ENCODE measurements at places on chromosomes 13 and 19. TPM values are rescaled to one million over a fixed set of nuclear protein-coding genes. Genes with fewer than 3 reads are reported as not detected.

Gene ZNF729
- total RNA-seq: not detected

Gene SIGLECL1
- not detected for total RNA-seq

Gene ZNF99
- total RNA-seq: not detected

Gene LRRC8E
- 1.1 TPM for total RNA-seq

Gene HCST
- 0.38 TPM for total RNA-seq

Gene S1PR5
- total RNA-seq: not detected

Gene CFD
- 2.2 TPM for total RNA-seq

Gene PSG3
- total RNA-seq: 0.13 TPM

Gene PSMC4
- total RNA-seq: 79.2 TPM

Gene ANGPTL8
- not detected for total RNA-seq

Gene PLEKHF1
- 4.8 TPM for total RNA-seq

Gene KLK14
- total RNA-seq: not detected

Gene SUGT1
- 26.3 TPM for total RNA-seq

Gene ANKRD10
- 50.6 TPM for total RNA-seq

Gene ZNF497
- 0.89 TPM for total RNA-seq

Gene KCNJ14
- 0.13 TPM for total RNA-seq

Gene CLEC17A
- total RNA-seq: not detected

Gene NALCN
- 21.6 TPM for total RNA-seq

Gene RNF17
- not detected for total RNA-seq

Gene SERP2
- total RNA-seq: 2.1 TPM

Gene ACP5
- total RNA-seq: 0.26 TPM

Gene RGS9BP
- 0.89 TPM for total RNA-seq

Gene CEACAM21
- 17.7 TPM for total RNA-seq

Gene SHANK1
- total RNA-seq: under 0.01 TPM

Gene FBN3
- total RNA-seq: not detected

Gene PDX1
- total RNA-seq: not detected

Gene KLHL1
- total RNA-seq: not detected

Gene ZNF426
- 17.7 TPM for total RNA-seq

Gene ADGRE3
- total RNA-seq: not detected

Gene ZNF442
- total RNA-seq: 1.4 TPM

Gene GJA3
- under 0.01 TPM for total RNA-seq

Gene FGF21
- total RNA-seq: not detected

Gene METTL21C
- total RNA-seq: not detected

Gene SPACA4
- total RNA-seq: not detected

Gene LIM2
- total RNA-seq: not detected

Gene VSIG10L
- 0.13 TPM for total RNA-seq

Gene PROZ
- not detected for total RNA-seq

Gene ZNF136
- total RNA-seq: 3.7 TPM

Gene LSR
- 0.25 TPM for total RNA-seq

Gene CYP2A13
- not detected for total RNA-seq

Gene GRWD1
- total RNA-seq: 14.8 TPM

Gene UCHL3
- 44.8 TPM for total RNA-seq

Gene ZNF256
- 5.2 TPM for total RNA-seq

Gene PRODH2
- not detected for total RNA-seq

Gene PSG6
- not detected for total RNA-seq

Gene FUT3
- total RNA-seq: not detected

Gene C1QTNF9B
- not detected for total RNA-seq

Data from dermis microvascular lymphatic vessel endothelial cell (primary cell).